Lower leg skin (tissue), 4 donors: ENCODE measurements at places on chromosomes 1 and 21. TPM values are rescaled to one million over a fixed set of nuclear protein-coding genes. Genes with fewer than 3 reads are reported as not detected.

The MCL1 gene
- total RNA-seq, result 445 TPM

The WNT2B gene
- 22.5 TPM for total RNA-seq

The ABCG1 gene
- 52.4 TPM for total RNA-seq

The IL12RB2 gene
- total RNA-seq, result 2.7 TPM

The OPTC gene
- total RNA-seq, result not detected

The SLC44A3 gene
- 10.5 TPM for total RNA-seq

The PRMT6 gene
- total RNA-seq, result 10.9 TPM

The LCE3D gene
- total RNA-seq, result 93.6 TPM

The TNFRSF9 gene
- not detected for total RNA-seq

The MAP3K6 gene
- total RNA-seq, result 102 TPM

The HORMAD1 gene
- 1.8 TPM for total RNA-seq

The ITLN1 gene
- total RNA-seq, result not detected

The ASAP3 gene
- total RNA-seq, result 104 TPM

The GJB5 gene
- total RNA-seq, result 156 TPM

The TSPAN2 gene
- 4.5 TPM for total RNA-seq

The ECM1 gene
- 64.1 TPM for total RNA-seq

The EFNA3 gene
- total RNA-seq, result 111 TPM

The DNASE2B gene
- not detected for total RNA-seq

The TNNI3K gene
- not detected for total RNA-seq

The EEIG2 gene
- 7.3 TPM for total RNA-seq

The HEYL gene
- 1.5 TPM for total RNA-seq

The FCGR3B gene
- total RNA-seq, result 1.1 TPM

The CACNA1S gene
- 0.04 TPM for total RNA-seq

The CNKSR1 gene
- total RNA-seq, result 60.2 TPM

The ALPL gene
- 2.0 TPM for total RNA-seq

The OVAAL gene
- not detected for total RNA-seq

The DPM3 gene
- total RNA-seq, result 43.8 TPM

The C1orf56 gene
- total RNA-seq, result 3.7 TPM

The KRTAP19-3 gene
- total RNA-seq, result not detected

The TPTE gene
- not detected for total RNA-seq

The LAMC1 gene
- 76.9 TPM for total RNA-seq
